Epithelial cell of prostate (primary cell): ENCODE measurements at places on chromosomes 5 and 9.

- no peak for DNase-seq
These were observed 11.8 kb upstream of the SYK start for GRCh38 chr9:90789862-90790261.

- no peak for DNase-seq
These were observed 14.8 kb downstream of the PDGFRB start for GRCh38 chr5:150140830-150141229.

GRCh38 chr9:87088192-87088591 is 140.9 kb upstream of the GAS1 start:
- no peak for DNase-seq

DNA sequence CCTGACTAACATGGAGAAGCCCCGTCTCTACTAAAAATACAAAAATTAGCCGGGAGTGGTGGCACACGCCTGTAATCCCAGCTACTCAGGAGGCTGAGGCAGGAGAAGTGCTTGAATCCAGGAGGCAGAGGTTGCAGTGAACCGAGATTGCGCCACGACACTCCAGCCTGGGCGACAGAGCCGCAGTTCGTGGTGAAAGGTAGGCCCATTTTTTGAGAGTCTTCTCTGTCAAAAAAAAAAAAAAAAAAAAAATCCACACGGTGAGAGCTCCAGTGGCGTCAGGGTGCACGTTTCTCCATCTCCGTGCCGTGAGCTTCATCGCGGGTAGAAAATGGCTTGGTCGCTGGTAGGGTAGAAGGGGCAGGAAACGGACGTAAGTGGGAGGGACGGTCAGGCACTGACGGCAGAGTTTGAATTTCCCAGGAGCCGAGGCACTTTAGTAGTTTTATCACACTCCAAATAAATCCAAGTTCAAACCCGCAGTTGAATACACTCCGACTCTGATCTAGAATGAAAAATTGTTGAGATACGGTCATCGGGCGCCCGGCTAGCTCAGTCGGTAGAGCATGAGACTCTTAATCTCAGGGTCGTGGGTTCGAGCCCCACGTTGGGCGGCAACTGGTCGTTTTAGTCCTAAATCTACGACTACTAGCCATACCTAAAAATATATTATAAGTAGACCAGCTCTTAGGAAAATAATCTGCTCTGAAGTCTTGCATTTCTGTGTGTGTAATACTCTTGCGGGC is 2.4 kb upstream of the TRIM7 start:
- no peak for DNase-seq

GRCh38 chr9:76357555-76357954 is 36.7 kb downstream of the RFK start:
- DNase-seq = no peak

- no peak for DNase-seq
These were observed 236.8 kb upstream of the MVB12B start for GRCh38 chr9:126089789-126090188.

- no peak for DNase-seq
These were observed 54.0 kb downstream of the CTNNA1 start for GRCh38 chr5:138807182-138807581.

GRCh38 chr5:168104350-168104749 is 187.1 kb upstream of the WWC1 start:
- no peak for DNase-seq

- DNase-seq = no peak
These were observed 90.0 kb downstream of the TMEM167A start for GRCh38 chr5:82987188-82987587.
